Activated CD8-positive, alpha-beta memory T cell treated with anti-CD3 and anti-CD28 coated beads for 24 hours (primary cell): ENCODE measurements at places on chromosomes 1 and 21.

GRCh38 chr1:215865060-215865459, 298.0 kb downstream of the KCTD3 start:
- DNase-seq, result no peak

- DNase-seq, result no peak
Observed at GRCh38 chr1:181101581-181102226, 13.2 kb downstream of the IER5 start.

DNA sequence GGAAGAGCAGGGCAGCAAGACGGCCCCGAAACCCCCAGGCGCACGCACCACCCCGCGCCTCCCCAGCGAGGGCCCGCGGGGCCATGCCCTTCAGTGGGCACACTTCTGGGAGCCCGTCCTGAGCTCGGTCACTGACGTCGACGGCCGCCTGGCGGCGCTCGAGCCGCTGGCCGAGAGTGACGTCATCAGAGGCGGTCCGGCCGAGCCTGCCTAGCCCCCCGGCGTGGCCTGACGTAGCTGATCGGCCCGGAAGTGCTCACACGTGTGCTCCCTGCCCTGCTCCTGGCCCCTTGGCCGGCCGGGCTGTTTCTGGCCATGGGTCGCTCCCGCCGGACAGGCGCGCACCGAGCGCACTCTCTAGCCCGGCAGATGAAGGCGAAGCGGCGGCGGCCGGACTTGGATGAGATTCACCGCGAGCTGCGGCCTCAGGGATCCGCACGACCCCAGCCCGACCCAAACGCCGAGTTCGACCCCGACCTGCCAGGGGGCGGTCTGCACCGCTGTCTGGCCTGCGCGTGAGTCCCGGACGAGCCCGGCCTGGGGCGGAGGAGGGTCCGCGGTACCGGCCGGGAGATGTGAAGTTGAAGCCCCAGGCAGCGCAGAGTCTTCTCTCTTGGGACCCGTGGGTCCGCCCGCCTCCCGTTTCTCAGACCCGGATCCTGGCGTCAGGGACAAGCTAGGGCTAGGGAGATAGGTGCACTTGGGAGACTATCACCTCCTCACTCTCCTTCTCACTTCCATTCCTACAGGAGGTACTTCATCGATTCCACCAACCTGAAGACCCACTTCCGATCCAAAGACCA, at the start of gene ZNF593:
Gene ZNF593, plus strand, starts transcription at position 240 of the 803 bp plus-strand sequence. Its CDS starts 76 bp downstream, at position 316.
- peak; percentile 95 for DNase-seq

- DNase-seq, result no peak
Observed at GRCh38 chr1:198917226-198917625, 278.4 kb downstream of the PTPRC start.

DNA sequence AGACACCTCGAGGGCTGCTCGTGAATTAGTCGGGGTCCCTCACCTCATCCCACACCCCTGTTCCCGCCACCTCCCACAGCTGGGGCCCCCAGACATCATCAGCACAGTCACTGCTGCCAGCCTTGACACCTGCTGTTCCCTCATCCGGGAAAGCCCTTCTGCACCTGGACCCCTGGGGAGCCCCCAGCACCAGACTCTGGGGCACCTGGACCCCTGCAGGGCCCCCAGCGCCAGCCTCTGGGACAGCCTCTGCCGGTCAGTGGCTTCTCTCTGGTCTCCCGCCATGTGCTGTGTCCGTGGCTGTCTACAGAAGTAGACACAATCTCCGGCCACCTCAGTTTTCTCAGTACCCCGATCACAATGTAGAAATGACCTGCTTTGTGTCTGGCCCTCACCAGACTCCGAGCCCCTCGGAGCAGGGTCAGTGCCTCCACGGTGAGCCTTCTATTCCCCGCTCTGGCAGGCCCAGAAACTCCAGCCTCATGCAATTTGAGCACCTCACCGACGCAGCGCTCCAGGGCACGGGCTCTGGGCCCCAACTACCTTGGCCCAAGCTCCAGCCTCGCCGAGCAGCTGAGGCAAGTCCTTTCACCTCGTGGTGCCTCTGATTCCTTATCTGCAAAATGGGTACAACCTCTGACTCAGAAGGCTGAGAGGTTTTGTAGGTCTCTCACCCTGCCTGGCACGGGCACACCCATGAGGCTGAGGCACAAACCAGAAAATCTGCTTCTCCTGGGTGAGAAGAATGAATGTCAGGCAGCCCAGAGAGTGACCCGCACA, 84.7 kb downstream of the RIPK4 start:
- DNase-seq, result no peak

GRCh38 chr1:208641579-208642280, 397.5 kb upstream of the PLXNA2 start:
- DNase-seq, result no peak

GRCh38 chr1:43552813-43553212, 22.1 kb downstream of the PTPRF start:
- DNase-seq, result no peak

DNA sequence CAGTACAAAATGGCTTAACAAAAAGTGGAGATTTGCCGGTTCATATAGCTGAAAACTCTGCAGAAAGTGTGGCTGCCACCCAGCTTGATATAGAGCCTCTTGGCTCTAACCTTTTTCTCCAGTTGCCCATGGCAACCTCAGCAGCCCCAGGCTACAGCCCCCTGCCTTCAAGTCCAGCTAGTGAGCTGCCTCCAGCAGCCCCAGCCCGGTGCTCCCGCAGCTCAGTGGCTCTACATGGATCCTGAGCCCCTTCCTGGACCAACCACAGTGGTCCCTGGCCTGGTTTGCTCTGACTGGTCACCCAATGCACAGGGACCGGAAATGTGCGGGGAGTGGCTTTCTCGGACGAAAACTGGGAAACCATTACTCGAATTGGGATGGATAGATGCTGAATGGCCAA, 13.3 kb upstream of the ATF3 start:
- DNase-seq, result no peak

GRCh38 chr1:213523781-213524398, 463.9 kb upstream of the PROX1 start:
- no peak for DNase-seq

- DNase-seq, result no peak
Observed at GRCh38 chr1:211532088-211532444, 40.1 kb upstream of the RD3 start.

DNA sequence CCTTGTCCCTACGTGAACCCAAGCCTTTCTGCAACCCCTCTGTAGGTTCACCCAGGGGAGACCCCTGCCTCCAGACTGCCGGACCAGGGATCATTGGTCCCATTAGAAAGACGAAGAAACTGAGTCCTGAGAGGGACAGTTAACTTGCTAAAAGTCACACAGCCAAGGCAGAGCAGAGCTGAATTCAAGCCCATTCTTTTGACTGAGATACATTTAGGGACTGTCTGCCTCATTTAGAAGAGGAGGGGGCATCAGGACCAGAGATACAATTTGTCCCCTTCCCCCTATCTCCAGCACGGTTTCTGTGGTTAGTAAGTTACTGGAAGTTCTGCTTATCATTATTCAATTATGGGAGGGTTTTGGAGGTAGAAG, 19.1 kb downstream of the KCNQ4 start:
- DNase-seq, result no peak

GRCh38 chr1:78061825-78062523, 16.2 kb downstream of the GIPC2 start:
- no peak for DNase-seq

DNA sequence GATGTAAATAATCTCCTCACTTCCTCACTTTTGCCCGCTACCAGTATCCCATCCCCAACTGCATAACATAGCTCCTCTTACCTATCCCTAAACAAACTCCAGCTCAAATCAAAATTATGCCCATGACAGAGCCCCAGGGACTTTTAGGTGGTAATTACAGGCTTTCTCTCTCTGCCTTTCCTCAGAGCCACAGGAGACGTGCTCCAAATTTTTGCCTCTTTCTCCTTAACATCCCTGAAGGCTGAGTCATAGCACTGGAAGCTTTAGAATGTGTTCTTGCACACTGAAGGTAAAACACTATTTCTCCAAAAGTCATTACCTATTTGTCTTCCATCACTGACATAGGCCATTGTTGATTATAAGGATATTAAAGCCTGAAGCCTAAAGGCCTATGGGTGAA, 263.5 kb upstream of the PLD5 start:
- no peak for DNase-seq
